ENCODE measurements at places on chromosomes 3 and 15.
A peak's percentile ranks its signal among the peaks of the same experiment; 100 is the strongest.

- DNase-seq: peak; percentile 83
Observed at GRCh38 chr3:46705022-46705530, 3.9 kb downstream of the TMIE start.

DNA sequence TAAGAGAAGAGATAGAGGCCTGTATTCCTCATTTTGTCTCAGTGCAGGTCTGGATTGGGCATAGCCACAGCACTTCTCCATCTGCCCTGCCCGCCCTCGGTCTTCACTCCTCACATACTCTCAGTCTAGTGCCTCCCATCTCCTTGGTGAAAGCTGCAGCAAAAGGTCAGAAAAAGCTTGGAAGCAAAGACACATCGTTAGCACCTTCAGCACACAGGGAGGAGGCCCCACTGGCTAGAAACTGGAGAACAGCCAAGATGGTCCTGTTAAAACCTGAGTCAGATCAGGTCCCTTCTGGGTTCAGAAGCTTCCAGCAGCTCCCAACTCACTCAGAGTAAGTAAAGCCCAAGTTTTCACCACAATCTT is 1.6 kb upstream of the KLF15 start:
- DNase-seq: no peak

DNA sequence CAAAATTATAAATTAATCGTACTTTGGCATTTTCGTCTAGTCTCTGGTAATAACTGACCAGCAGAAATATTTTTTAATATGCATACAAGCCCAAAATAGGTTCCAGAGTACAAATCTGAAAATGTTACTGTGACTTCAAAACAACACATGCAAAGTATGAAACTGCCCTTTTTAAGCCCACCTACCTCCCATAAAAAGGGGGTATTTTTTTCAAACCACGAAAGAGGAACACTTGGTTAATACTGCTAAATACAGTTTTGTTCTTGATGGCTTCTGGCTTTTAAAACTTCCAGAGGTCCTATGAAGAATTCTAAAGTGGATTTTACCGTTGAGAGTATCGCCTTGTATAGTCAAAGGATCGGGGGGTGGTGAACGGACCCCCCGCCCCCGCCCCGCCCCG is 610.7 kb downstream of the FOXP1 start:
- DNase-seq: no peak

DNA sequence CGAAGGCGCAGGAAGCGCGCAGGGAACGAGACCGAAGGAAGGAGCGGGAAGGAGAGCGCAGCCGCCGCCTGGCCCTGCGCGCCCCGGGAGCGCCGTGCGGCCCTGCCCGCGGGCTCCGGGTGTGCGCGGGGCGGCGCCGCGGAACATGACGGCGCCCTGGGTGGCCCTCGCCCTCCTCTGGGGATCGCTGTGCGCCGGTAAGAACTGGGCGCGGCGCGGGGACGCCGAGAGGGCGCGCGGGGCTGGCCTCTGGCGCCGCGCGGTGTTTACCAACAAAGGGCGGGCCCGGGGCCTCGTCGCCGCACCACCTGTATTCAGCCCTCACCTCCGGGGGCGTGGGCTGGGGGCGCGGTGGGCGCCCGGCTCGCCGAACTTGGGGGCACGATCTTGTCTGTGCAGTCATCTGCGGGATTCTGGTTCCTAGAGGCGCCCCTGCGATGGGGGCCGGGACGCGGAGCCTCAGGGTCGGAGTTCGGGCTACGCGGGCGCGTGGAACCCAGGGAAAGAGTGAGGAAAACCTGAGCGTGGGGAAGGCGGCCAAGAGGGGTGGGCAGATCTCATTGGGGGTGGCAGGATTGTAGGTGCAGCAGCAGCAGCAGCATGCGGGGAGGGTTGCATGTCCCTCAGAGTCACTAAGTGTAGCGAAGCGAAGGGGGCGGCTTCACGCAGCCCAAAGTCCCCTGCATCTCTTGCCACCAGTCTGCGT is 641 bp downstream of the ACVR2B start:
- peak; percentile 31 for DNase-seq

GRCh38 chr15:27705056-27705455 is 394.1 kb downstream of the OCA2 start:
- DNase-seq: no peak

DNA sequence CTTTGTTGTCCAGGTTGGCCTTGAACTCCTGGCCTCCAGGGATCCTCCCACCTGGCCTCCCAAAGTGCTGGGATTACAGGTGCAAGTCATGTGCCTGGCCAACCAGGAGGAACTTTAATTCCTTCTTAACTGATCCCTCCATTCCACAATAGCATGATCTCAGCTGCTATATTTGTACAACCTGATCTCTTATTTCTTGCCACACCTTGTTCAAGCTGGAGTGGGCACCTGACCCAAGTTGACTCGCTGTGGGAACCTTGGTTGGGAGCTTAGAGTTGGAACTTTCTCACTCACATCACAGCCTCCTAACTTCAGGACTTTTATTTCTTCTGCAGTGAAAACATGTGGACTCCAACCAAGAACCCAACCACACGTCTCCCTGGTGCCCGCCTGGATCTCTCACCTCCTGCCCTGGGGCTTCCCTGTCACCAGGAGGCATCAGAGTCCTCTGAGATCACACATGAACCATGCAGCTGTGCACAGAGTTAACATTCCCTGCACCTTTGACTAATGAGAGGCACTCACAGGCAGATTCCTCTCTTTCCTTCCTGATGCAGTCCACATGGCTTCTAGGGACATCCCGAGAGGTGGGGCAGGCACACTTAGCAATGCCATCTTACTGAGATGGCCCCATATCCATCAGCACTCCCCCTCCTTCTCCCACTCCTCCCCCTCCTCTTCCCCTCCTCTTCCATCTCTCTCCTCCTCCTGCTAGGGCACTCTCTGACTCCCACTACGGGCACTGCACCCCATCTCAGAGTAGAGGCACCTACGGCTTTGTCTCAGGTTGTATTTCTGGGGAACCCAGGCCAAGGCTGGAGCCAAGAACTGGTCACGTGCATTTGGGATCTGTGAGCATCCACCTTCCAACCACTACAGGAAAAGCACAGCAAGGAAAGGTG is 9.7 kb upstream of the CYFIP1 start:
- no peak for DNase-seq

DNA sequence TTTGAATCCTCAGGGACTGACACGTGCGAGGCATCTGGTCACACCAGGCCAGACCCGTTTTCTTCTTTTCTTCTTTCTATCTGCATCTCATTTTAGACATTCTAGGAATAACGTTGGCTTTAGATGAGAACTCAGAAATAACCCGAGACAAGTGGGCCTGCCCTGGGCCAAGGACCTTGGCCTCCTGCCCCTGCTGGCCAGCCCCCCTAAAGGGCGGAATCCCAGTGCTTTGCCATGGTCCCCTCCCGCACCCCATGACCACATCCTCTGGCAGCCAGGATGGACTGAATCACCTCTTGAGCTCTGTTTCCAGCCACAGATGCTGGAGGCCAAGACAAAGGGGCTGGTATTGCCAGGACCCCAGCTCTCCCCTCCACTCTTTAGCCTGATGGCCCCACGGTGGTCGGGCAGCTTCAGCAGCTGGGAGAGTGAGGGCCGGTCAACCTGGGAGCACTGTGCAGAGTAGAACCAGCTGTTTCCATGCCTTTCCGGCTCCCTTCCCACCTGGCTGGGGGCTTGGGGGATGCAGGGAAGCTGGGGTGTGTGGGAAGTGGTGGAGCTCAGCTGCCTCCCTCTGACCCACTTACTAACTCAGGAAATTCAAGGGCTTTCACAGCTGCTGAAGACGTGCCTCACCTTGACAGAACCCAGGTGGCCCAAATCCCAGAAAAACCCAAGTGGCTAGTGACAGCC is 190.9 kb downstream of the FAM43A start:
- DNase-seq: no peak

GRCh38 chr3:8453153-8453552 is 48.5 kb upstream of the LMCD1 start:
- no peak for DNase-seq

DNA sequence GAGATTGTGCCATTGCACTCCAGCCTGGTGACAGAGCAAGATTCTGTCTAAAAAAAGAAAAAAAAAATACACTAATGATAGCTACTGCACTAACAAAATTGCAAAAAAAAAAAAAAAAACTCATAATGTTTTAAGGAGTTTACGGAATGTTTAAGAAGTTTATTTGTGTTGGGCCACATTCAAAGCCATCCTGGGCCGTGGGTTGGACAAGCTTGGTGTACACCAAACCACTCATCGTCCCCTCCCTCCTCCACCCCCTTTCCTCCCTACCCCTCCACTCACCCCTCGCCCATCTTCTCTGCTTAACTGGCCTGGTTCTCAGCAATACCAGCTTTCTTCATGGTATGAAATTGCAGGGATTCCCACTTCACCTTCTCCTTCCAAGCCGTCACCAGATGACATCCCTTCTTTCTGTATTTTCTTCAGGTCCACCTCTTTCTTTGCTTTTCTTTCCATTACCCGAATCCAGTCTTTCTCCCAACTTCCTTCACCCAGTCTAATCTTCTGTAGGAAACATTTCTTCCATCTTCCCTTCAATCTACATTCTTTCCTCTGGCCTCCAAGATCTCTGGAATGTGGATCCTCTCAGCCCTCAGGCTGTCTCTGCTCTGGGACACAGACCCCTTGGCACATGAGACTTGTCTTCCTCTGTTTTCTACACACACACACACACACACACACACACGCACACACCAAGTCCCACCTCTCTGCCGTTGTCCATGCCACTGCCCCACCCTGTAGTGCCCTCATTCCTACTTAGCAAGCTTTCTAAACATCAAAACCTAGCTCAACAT is 3.5 kb upstream of the MESP1 start:
- DNase-seq: no peak

DNA sequence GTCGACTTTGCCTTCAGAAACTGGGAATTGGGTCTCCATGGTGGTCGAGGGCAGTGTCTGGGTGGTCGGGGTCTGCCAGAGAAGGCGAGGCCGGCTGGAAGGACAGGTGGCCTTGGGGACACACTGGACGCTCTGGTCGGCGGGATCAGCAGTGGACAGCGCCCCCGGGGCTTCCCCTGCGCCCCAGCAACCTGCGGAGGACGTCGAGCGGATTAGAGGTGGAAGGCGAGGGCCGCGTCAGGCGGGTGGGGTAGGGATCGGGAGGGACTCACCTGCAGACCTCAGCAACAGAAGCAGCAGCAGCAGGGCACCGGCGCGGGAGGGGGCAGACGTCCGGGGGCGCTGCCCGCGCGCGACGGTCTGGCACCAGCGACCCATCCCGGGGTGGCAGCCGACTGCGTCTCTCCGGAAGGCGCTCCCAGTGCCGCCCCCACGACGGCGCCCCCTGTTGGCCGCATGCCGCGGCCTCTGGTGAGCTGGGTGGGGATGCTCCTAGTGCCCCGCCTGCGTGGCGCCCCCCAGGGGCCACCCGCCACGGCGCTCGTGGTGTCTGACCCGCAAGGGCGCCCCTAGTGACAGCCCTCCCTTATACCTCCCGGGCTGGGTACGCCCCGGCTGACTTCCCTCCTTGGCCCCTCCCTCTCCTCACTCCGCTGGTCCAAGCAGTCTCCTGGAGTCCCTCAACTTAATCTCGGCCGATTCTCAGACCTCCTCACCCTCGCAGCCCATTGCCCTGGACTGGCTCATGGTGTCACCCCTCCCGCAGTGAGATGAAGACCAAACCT is at the start of gene PRSS50:
Gene PRSS50, minus strand, starts transcription at position 423 of the 785 bp plus-strand sequence. Its CDS starts 45 bp downstream, at position 378.
- DNase-seq: peak; percentile 86

DNA sequence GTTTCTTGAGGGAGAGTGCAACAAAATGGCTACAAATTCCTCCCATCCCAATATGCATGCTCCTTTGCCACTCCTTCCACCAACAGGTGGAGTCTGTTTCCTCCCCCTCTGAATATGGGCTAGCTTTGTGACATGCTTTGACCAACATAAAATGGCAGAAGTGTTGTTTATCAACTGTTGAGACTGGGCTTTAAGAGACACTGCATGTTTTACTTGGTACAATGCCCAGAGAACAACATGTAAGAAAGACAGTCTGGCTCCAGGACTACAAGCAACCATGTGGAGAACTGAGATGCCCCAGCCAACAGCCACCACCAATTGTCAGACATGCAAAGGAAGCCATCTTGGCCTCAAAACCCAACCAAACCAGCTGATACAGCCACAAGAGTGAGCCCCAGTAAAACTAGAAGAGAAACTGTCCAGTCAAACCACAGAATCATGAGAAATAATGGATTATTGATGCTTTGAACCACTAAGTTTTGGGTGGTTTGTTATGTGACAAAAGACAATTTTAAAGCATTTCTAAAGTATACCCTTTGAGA is 40.5 kb downstream of the NUDT16 start:
- DNase-seq: no peak

GRCh38 chr15:88982304-88982945 is 69.2 kb upstream of the MFGE8 start:
- no peak for DNase-seq

All from WTC11 (cell line).